ENCODE measurements at places on chromosomes 7 and 10. TPM values are rescaled to one million over a fixed set of nuclear protein-coding genes. Genes with fewer than 3 reads are reported as not detected.

GRCh38 chr10:99943908-99944307 is 65.8 kb downstream of the DNMBP start:
- DNase-seq: no peak

GRCh38 chr10:107747851-107748250 is 583.3 kb upstream of the SORCS1 start:
- peak; percentile 65 for DNase-seq

DNA sequence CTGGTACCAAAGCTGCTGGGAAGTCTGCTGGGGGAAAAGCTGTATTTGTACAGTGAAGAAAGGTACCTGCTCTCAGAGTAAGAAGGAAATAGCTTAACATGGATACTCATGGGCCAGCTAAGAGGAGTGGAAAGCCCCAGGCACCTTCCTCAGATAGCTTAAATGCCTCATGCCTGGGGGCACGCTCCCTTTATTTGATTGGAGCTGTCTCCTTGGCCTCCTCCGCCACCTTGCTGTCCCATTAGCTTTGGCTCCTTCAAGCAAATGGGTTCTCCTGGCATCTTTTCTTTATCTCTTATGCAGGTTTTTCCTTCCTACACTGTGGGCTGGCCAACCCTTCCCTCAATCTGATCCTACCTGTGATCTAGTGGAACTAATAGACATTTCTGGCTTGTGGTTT is 318.5 kb downstream of the SH2D4B start:
- DNase-seq: no peak

DNA sequence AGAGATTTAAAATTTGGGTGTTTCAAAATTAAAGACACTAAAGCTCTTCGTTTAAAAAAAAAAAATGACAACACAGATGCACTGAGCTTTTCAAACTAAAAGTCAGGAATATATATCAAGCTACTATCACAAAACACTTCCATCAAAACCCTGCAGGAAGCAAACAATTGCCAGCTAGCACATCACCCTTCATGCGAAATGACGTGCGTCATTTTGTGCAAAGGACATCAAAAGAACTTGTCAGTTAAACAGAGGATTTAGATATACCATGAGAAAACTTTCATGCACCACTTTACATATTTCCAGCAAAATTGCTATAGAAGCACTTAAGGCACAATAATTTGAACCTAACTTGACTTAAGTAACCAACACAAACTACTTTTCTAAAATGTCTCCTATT is 264.7 kb downstream of the GRM8 start:
- no peak for DNase-seq

DNA sequence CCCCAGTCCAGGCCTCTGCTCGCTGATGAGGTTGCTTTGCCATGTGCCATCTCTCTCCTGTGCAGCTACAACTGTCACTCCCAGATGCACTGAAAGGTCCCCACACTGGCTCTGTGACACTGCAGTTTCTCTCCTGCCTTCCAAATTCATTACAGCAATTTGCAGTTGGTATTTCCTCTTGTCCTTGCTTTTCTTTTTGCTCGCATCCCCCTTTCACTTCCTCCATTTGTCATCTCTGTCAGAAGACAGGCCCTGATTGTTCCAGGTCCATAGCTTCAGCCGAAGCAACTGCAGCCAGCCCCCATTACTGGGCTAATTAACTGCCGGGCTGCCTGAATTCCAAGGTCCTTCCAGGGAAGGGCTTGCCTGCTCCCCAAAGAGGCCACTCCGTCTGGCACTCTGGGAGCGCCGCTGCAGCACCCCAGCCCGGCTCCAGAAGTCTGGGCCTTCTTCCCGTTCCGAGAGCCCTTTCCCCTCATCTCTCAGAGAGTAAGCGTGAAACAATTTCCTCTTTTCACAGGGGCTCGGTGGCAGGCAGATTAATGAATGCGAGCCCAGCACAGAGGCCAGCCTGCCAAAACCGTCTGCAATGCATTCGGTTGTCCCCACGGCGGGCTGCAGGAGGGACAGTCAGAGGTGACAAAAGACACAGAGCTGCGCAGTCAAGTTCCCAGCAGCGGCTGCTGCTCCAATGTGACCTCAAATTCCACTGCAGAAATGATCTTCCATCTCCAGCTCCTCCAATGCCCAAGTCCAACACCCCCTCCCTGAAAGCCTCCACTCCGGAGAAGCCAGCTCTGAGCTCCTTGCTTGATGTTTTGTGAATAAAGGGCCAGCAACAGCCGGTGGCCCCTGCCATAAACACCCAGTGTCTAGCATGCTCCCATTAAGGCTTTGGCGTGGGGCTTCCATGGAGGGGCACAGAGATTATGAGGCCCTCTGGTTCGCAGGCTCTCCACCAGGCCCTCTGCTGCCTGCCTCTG is 279.4 kb upstream of the HABP2 start:
- no peak for DNase-seq

DNA sequence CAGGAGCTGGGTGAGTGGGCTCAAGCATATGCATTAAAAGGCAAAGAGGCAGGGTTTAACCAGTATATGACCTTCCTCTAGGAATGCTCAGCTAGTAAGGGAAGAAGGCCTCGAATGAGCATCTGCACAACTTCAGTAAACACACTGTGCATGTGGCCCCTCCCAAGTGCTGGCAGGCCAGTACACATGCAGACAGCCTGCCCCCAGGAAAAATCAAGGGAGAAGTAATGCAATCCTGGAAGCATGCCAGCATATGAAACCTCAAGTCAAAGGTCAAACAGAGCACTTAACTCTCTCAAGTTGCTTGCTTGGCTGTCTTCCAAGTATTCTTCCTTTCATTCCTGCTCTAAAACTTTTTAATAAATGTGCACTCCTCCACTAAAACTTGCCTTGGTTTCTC is 208.4 kb downstream of the ACTR3B start:
- no peak for DNase-seq

GRCh38 chr7:42145539-42145938 is 91.5 kb downstream of the GLI3 start:
- DNase-seq: no peak

TAS2R41 gene
- not detected for total RNA-seq

PRF1 gene
- total RNA-seq: not detected

TBXAS1 gene
- total RNA-seq: 21.8 TPM

UNCX gene
- not detected for total RNA-seq

TMEM140 gene
- not detected for total RNA-seq

Measured in PC-3 (cell line).